ENCODE measurements at places on chromosomes 11 and 22. TPM values are rescaled to one million over a fixed set of nuclear protein-coding genes. Genes with fewer than 3 reads are reported as not detected.
A peak's percentile ranks its signal among the peaks of the same experiment; 100 is the strongest.

The RAG2 gene
- not detected for total RNA-seq

DNA sequence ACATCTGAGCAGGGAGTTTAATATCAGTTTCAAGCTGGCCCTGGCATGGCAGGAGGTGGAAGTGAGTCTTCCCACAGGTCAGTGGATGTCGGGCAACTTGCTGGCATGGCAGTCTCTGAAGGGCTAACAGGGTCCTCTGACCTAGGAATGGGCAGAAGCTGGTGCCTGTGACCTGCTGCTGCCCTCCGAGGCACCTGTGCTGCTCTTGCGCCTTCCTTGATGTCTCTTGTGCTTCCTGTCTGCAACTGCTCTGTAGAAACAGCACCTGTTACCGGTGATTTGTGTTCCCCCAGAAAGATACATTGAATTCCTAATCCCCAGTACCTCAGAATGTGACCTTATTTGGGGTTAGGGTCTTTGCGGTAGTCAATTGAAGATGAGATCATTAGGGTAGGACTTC is 110.3 kb downstream of the RPS6KA4 start:
- no peak for DNase-seq

The ALKBH3 gene
- 50.8 TPM for total RNA-seq

- DNase-seq: no peak
Measured at GRCh38 chr11:19049351-19049750, 11.2 kb downstream of the MRGPRX2 start.

- DNase-seq: peak; percentile 4
Measured at GRCh38 chr11:102345904-102346303, 1.1 kb upstream of the BIRC2 start.

DNA sequence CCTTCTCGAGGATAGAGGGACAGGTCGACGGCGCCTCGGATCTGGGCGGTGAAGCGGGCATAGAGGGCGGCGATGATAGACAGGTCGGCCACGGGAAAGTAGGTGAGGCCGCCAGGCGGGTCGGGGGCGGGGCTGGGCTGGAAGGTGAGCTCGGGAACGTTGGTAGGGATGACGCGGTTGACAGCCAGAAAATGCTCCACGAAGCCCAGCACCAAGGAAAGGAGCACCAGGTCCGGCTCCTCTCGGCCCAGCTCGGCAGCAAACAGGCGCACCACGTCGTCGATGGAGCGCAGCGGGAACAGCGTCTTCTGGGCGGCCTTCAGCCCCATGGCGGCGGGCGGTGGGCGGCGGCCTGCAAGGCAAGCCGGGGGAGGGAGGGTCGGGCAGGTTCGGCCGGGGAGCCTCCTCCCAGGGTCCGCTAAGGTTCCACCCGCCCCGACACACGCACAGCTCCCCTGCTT is 540 bp downstream of the MEN1 start:
- peak; percentile 43 for DNase-seq

DNA sequence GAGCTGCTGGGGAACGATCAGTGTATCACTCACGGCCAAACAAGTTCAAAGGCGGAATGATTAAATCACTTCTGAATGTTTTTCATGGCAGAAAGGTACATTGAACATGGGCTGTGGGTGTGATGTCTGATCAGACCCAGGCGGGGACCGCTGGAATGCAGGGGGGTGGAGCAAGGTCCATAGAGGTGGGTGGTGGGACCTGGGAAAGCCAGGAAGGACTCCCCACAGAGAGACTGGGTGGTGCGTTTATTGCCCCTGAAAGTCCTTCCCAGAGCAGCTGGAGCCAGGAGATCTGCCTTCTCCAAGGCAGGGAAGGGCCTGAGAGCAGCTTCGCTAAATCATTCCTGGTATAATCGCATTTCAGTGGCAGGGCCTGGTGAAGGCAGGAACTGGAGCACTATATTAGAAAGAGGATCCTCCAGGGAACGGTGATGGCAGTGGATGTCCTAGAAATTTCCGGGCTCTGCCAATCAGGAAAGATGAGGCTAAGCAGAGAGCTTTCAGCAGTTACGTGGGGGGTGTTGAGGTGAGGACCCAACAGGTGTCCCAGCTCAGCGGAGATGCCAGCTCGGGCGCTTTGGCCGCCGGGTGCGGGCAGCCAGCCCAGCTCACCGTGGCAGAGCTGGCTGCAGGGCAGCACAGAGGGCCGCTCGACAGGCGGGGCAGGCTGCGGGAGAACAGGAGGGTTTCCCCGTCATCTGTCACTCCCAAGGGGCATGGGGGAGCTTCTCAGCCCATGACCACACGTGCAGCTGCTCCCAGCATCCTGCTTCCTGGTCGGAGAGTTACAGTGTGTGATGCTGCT is 271.7 kb downstream of the CTTN start:
- no peak for DNase-seq

DNA sequence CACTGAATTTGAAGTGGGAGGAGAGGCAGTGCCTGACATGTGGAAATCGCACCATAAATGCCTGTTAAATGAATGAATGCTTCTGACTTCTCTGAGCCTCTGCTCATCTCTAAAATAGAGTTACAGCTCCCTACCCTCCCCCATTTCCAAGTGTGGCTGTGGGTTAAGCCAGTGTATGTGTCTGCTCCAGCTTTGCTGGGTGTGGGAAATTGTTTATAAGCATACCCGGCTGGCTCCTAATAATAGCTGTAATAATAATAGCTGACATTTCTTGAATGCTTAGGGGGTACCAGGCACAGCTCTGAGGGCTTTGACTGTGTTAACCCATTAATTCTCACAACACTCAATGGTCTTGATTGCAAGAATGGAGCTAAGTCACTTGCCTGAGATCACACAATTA is 7.0 kb upstream of the FCHSD2 start:
- DNase-seq: no peak

DNA sequence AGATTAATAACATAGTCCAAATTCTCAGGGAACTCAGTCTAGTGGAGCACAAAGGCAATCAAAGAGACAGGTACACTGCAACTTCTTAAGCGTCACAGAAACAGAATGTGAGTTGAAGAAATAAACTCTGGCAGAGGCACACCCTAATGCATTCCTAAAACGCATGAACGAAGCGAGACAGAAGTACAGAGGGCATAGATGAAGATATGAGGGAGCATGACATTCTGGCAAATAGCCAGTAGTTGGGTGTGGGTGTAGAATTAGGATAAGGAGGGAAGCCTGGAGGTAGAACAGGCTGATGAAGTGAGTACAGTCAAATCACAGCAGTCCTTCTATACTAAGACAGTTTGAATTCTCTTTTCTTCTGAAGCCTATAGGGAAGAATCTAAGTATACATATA is 838.7 kb upstream of the API5 start:
- no peak for DNase-seq

DNA sequence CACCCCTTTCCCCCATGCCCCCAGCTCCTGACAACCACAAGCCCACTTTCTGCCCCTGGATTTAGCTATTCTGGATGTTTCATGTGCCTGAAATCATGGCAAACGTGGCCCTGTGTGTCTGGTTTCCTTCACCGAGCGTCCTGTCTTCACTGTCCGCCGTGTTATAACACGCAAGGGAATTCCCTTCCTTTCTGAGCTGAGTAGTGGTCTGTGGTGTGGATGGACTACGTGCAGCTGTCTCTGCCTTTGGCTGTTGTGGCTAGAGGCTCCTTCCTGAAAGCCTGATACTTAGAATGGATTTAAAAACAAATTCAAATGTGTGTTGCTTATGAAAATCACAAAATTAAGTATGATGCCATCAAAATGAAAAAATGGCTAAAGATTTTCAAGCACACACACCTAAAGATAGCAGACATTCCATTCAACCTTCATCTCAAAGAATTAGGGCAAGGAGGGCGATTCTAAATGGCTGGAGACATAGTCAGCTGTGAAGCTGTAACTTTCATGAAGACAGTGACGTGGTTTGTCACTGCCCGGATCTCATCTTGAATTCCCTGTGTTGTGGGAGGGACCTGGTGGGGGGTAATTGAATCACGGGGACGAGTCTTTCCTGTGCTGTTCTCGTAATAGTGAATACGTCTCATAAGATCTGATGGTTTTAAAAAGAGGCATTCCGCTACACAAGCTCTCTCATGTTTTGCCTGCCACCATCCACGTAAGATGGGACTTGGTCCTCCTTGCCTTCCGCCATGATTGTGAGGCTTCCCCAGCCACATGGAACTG is 30.5 kb downstream of the KCNQ1 start:
- DNase-seq: no peak

DNA sequence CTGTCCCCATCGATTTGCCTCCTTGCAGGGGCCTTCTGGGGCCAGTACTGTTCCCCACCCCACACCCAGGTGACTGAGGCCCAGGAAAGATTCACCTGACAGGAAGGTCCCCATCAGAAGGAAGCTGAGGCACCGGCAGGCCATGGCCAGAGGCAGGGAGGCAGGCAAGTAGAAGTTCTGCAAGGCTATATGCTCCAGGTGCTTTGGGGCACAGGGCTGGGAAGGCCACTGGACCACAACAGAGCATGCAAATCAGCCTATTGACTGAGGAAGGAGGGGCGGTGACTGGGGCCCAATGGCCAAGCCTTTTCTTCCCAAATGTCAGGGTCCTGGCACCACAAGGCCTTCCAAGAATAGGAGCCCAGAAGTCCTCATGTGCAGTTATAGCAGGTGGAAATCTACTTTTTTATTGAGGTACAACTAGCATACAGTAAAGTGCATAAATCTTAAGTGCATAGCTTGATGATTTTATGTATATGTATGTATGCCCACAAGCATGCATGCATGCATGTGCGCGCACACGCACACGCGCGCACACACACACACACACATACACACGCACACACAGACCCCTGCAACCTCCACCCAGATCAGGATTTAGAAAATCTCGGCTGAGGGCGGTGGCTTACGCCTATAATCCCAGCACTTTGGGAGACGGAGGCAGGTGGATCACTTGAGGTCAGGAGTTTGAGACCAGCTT is at the start of gene VPREB3:
Gene VPREB3, minus strand, starts transcription at position 206 of the 700 bp plus-strand sequence. Its CDS starts 62 bp downstream, at position 144.
- DNase-seq: no peak

The NADSYN1 gene
- 59.9 TPM for total RNA-seq

DNA sequence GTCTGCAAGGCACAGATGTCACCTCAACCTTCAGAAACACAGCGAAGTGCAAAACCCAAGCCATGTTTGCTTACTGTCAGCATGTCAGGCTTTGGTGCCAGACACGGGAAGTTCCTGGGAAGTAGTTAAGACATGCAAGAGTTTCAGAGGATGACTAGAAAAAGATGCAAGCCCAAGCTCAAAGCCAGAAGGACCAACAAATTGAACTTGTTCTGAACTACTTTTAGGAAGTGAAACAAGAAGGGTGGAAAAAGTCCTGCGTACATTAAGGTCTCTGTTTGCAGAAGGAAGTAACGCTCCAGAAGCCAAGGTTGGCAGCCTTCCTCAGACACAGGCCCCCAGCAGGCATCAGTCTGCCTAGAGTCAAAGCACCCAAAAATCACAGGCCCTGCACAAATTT is 2.6 kb downstream of the AP1B1 start:
- no peak for DNase-seq

The CLDN25 gene
- not detected for total RNA-seq

Data from activated naive CD8-positive, alpha-beta T cell treated with anti-CD3 and anti-CD28 coated beads for 36 hours (primary cell).